ENCODE measurements at places on chromosomes 2 and 18.

GRCh38 chr2:183541766-183542165, 417.5 kb downstream of the NUP35 start:
- DNase-seq, result no peak

DNA sequence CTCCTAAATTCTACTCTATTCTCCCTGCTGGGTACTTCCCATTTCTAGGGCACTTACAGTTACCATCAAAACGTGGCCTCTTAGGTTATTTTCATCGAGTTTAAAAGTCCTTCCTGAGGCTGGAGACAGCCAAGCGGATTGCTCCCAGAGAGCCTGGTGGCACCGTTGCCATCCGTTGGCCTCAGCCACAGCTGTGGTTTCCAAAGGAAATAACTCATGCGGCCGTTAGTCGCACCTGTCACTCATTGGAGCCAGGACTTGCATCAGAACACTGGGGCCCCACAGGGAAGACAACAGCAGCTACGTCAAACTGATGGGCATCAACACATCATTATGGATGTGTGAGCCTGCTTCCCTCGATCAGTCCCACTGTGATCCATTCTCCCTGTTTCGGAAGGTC, 453.4 kb downstream of the BCL11A start:
- DNase-seq, result no peak

GRCh38 chr2:79369127-79369526, 143.7 kb upstream of the CTNNA2 start:
- DNase-seq, result no peak

DNA sequence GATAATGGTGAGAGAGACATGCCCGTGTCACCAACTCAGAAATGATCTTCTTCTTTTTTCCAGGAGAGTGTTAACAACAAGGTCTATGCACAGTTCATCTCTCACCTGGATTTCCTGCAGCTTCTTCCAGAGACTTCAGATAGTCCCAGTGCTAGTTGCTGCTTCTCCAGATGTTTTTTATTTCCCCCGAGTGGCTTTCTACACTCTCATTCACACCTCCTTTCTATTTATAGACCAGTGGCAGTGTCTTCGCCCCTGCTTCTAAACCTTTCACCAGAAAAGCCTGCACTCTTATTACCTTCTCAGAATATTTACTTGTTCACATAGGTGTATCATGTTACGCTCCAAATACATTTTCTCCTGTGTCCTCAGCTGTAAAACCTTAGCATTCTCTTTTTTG, 558.8 kb upstream of the CHAC2 start:
- no peak for DNase-seq

DNA sequence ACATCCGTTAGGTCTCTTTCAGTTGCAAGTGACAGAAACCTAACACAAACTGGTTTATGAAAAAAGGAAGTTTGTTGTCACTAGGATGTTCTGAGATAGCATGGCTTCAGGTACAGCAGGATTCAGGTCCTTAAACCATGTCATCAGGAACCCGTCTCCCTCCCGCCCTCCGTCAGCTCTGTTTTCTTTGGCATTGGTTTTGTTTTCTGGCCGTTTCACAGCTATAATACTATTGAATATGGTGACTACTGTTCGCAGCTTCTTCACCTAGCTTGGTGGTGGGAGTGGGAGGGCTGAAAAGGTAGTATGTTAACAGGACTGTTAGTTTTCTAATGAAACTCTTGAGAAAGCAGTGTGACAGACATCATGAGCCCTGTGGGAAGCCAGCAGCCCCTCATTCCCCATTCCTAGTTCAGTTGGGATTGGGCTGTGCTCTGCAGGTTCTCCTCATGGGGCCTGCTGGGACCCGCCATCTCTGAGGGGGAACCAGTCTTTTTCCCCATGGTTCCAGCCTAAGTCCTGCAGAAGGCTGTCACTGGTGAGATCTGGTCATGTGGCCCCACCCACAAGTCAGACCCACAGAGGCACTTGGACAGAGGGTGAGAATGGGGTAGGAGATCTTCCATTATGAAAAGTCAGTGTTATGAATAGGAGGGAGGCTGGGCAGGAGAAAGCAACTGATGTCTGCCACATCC, 12.1 kb downstream of the PTMA start:
- DNase-seq, result no peak

GRCh38 chr2:42171396-42171980, 2.3 kb downstream of the EML4 start:
- DNase-seq, result no peak
